ENCODE measurements at places on chromosomes 6 and 20. TPM values are rescaled to one million over a fixed set of nuclear protein-coding genes. Genes with fewer than 3 reads are reported as not detected.

Gene ATP6V1G2
- total RNA-seq = 0.20 TPM

Gene MYBL2
- 51.2 TPM for total RNA-seq

Gene CDC40
- 23.3 TPM for total RNA-seq

Gene HLA-DRB1
- not detected for total RNA-seq

Gene SGK2
- not detected for total RNA-seq

Gene HLA-DQB1
- total RNA-seq = not detected

DNA sequence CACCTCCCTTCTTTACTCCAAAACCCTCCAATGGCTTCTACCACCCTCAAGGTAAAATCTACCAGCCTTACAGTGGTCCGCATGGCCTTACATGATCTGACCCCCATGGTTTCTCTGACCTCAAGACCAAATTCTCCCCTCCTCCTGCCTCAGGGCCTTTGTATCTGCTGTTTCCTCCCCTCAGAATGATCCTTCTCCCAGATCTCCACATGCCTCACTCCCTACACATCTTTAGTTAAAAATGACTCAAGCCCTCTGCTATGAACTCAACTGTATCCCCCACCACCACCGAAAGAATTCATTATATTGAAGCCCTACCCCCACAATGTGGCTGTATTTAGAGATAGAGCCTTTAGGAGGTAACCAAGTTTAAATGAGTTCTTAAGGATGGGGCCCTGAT is 4.1 kb downstream of the SLC23A2 start:
- peak; percentile 51 for DNase-seq

GRCh38 chr6:170223718-170224693 is 66.9 kb downstream of the DLL1 start:
- no peak for DNase-seq

DNA sequence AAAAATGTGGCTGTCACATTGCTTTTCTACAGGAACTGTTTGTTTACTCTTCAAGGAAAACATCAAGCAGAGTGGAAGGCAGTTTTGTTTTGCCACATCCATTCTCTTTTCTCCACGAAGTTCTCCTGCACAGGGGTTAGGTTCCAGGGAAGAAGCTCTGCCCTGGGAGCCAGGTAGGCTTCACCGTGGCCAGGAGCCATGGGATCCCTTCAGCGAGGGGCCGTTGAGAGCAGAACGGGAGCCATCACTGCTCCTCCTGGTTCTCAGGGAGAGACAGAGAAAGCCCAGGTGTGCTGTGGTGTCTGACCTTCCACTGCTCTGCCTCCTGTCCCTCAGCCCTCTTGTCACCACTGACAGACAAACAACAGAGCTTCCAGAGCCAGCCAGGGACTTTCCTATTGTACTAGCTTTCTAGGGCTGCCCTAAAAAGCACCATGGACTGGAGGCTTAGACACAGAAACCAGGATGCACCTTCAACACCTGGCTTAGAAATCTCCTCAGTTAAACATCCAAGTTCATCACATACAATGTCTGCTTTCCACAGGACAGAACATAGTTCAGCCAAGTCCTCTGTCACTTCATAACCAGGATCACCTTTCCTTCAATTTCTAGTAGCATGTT is 75.6 kb upstream of the SLC22A23 start:
- DNase-seq = no peak

DNA sequence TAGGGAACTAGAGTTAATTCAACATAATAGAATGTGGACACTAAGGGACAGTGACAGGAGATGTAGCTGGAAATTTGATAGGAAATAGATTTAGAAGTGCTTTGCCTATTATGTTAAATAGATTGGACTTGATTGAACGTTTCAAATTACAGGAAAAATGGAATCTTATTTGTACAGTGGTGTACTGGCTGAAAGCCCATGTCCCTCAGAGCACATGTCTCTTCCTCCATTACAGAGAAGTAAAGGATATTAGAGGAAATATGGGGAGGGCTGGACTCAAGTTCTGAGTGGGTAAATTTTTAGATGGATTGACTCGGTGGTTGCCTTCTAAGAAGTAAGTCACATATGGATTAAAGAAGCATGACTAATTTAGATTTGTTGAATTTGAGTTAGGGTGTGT is 11.4 kb downstream of the PKIB start:
- DNase-seq = no peak

DNA sequence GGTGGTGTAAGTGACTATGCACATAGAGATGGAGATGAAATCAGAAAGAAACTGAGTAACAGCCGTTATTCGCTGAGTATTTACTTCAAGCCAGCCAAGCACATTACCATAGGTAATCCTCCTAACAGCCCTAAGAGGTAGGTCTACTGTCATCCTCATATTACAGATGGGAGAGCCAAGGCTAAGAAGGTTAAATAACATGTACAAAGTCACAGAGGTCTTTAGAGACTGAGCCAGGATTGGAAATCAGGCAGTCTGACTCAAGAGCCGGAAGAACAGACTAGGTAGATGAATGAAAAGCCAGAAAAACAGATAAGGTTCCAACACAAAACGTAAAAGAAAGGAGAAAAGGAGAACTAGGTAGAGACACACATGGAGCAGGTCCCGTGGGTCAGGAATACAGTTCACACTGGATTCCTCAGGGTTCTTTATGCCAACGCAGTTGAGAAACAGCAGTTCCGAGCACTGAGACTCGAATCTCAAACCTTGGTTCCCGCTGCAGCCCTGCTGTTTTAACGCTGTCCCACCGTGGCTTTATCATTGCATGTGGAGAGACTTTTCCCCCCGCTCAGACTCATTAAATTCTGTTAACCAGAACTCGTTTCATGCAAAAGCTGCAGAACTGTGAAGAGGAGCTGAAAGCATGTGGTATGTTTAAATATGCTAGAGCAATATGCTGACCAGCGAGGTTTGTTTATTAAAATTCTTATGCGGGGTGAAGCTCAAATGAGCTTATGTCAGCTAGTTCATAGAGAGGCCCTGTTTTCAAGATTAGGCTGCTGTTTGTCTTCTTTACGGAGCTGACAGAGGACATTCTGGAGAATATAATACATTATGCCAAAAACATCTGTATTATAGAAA is 537.9 kb downstream of the CD83 start:
- no peak for DNase-seq

- no peak for DNase-seq
Measured at GRCh38 chr6:89932245-89932802, 38.1 kb downstream of the GJA10 start.

- DNase-seq = peak; percentile 17
Measured at GRCh38 chr6:12369781-12370262, 79.7 kb downstream of the EDN1 start.

DNA sequence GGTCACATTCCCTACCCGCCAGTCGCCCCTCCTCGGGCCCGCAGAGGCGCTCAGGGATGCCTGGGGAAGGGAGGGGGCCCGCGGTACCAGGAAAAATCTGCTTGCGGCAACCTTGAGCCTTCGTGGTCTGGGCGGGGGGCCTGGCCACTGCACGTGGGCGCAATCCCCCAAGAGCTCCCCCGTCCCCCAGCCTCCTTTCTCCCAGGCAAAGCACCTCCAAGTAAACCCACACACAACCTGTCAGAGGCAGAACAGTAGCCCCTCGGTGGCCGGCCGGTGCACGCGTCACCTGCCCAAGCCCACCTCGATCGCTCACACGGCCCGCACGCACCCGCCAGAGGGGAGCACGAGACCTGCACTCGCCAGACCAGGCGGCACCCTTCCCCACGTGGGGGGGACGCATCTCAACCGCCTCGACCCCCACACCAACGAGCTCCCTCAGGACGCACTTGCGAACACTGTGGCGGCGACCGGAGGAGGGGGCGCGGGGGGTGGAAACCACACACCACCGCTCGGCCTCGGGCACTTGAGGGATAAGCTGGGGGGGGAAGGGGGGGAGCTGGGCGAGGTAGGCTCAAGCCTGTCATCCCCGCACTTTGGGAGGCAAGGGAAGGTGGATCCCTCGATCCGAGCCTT is 1955.7 kb upstream of the DEFB115 start:
- DNase-seq = no peak

- DNase-seq = no peak
Measured at GRCh38 chr20:62214067-62214466, 6.0 kb downstream of the HRH3 start.

DNA sequence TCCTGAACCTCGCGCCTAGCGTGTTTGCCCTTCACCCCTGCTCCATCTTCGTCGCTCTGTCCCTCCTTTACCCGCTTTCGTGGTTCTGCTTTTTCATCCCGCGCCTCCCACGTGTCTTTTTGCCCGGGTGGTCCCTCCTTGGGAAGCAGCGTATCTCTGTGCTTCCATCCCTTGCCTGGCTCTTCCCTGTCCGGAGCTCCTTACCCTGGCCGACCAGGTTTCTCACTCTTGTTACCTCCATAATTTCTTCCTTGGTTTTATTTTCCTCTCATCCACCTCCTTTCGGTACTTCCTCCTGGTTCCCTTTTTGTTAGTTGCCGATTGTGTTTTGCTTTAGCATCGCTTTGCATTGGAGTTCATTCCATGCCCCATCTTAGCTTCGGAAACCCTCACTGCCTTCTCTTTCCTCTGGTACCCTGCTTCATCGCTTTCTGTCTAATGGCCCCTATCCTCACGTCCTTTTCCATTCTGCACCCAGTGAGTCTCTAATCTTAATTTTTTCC is 735 bp downstream of the FAM135A start:
- peak; percentile 36 for DNase-seq

DNA sequence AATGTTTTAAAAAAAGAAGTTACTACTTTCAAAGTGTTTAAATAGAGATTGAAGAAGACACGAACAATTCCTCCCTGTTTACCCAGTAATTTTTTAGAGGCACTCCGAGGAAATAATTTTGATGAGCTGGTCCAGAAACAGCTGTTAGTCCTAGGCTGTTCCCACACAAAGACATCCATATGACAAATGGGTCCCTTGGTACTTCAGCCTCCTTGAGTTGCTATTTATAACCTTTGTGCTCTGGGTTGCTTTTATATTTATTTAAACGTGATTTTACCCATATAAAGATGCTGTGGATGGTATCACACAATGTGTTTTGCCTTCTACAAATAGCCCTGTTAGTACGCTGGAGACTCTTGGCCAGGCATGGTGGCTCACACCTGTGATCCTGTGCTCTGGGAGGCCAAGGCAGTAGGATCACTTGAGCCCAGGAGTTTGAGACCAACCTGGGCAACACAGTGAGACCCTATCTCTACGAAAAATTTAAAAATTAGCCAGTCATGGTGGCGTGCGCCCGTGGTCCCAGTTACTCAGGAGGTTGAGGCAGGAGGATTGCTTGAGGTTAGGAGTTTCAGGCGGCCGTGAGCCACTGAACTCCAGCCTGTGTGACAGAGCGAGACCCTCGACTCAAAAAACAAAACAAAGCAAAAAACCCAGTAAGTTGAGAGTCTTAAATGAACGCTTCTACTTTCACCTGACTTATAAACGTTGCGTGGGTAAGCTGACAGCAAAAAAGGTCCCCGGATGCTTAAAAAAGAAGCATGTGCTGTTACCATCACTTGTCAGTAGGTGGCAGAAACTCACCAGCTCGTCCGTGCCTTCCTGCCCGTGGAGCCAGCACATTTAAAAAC is 56.9 kb upstream of the ARMH2 start:
- DNase-seq = peak; percentile 72

DNA sequence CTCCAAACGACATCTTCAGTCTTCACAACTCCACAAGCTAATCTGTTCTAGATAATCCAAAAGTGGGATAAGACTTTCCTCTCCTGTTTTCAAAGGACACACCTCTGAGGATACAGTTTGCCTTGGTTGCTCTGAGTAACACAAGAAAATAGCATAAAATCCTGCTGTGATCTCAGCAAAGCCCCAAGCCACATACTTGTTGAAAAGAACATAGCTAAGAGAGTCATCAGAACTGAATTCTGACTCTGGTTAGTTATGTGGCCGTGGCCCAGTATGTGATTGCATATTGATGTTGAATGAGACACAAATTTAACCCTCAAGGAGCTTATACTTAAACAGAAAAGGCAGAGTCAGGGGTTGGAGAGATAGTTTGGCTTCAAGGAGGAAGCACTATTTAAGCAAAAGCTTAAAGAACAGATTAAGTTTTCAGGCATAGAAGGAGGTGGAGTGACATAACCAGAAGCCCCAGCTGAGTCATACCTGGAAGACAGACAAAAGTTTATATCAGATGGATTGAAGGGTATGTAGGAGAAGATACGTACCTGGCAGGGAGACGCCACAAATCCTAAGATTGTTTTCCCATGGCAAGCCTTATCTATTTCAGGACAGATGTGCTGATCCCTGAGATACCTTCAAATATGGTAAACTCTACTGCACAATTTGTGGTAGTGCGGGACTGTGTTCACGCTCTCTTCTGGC is 41.2 kb downstream of the OPN5 start:
- DNase-seq = peak; percentile 20

DNA sequence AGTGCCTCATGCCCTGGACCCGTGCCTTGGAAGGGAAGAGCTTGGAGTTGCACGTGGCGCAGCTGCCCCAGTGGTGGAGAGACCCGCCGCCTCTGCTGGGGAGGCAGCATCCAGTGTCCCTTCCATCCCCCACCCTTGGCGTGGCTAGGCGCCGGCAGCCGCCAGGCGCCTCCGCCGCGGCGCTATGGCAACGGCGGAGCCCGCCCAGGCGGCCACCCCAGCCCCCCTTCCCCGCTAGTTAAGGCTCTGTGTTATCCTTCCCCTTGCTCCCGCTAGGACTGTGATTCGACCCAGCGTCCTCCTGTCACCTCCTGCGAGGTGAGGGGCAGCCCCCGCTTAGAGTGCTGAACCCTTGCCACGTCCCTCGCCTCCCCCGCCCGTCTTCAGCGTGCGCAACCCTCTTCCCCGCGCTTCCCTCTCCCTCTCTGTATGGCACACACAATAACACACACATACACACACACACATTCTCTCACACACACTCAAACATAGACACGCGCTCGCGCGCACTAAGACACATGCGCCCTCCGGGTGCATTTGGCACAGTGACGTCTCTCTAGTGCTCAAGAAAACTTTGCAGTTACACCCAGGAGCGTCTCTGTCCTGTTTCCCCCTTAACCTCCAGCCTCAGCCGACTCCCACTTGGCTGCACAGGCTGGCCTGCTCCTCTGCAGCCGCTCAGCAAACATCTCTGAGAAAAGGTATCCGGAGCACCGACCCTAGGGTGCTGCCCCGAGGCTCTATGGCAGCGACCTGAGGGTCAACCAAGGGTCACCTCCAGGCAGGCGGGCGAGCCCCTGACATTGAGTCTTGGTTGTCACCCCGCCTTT is 8.5 kb downstream of the GRIK2 start:
- DNase-seq = peak; percentile 8

DNA sequence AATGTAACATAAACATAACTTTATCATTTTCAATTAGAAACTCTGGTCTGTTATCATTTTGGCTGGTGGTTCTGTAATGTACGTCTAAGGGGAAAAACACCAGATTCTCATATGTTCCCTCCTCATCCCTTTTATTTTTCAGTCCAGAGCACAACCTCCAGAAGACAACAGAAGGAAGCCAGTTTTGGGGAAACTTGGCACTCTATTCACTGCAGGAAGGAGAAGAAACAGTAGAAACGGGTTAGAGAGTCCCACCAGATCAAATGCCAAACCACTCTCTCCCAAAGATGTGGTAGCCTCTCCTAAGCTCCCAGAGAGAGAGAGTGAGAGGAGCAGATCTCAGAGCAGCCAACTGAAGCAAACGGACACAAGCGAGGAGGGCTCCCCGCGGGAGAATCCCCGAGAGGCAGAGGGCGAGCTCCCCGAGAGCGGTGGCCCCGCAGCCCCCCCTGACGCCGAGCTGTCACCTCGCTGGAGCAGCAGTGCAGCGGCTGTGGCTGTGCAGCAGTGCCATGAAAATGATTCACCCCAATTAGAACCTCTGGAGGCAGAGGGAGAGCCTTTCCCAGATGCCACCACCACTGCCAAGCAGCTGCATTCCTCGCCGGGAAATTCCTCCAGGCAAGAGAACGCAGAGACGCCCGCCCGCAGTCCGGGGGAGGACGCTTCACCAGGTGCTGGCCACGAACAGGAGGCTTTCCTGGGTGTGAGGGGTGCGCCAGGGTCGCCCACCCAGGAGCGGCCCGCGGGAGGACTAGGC is 117.8 kb downstream of the RTN4IP1 start:
- peak; percentile 87 for DNase-seq

- peak; percentile 46 for DNase-seq
Measured at GRCh38 chr20:63009988-63010769, 3.4 kb upstream of the BHLHE23 start.
